Stimulated activated CD8-positive, alpha-beta memory T cell treated with anti-CD3 and anti-CD28 coated beads, Interleukin-15, amount 100 ng/mL, for 24 hours (primary cell): ENCODE measurements at places on chromosomes 13 and 19.
A peak's percentile ranks its signal among the peaks of the same experiment; 100 is the strongest.

GRCh38 chr13:26585136-26585535 is 27.7 kb downstream of the WASF3 start:
- no peak for DNase-seq

- DNase-seq: no peak
Measured at GRCh38 chr13:85277748-85278147, 521.5 kb downstream of the SLITRK6 start.

DNA sequence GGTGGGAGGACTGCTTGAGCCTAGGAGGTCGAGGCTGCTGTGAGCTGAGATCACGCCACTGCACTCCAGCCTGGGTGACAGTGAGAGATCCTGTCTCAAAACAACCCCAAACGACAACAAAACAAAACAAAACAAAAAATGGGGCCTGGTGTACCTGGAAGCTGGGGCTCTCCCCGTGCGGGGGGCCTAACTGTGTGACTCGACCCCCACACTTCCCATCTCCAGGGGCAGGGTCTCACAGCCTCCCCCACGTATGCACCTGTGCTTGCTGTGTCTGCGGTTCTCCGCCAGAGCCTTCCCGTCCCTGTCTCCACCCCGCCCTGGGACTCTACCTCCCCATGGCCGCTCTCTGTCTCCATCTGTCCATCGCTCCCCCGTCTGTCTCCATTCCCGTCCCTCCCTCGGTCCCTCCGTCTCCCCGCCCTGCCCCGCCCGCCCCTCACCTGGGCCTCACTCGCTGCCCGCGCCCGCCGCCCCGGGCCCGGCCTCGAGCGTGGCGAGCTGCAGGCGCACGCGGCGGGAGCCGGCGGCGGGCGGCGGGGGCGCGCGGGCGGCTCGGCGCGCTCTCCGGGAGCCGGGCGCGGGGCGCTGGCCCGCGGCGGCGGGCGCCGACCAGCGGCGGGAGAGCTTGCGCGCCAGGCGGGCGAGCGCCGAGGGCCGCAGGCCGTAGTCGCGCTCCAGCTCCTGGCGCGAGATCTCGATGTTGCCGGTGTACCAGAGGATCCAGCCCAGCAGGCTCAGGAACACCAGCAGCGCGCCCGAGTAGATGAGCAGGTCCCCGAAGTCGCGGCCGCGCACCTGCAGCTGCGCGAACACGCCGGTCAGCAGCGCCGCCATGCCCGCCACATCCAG is 587 bp downstream of the TMEM238 start:
- DNase-seq: no peak

GRCh38 chr19:11261971-11262839 is at the start of gene DOCK6:
Gene DOCK6, minus strand, starts transcription at chr19:11262524. Its CDS starts 84 bp downstream, at chr19:11262440.
- no peak for DNase-seq

DNA sequence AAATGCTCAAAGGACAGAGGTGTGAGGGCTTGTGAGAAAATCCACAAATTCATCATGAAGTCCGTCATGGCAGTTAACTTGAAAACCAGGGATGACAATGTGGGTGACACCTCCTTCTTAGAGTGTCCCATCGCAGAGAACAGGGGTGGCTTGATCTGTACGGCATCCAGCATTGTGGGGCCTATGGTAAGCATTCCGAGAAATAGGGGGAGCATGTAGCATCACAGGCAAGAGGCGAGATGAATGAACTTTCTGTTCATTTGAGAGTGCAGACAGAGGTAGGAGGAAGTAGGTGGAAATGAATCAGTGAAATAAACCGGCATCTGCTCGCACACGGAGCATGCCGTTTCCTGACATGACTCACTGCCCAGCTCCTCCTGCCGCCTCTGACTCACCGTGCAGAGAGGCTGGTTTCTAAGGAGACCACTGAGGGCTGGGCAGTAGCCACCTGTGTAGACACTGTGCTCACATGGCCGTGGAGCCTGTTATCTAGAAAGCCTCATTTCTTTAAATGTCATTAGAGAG is 339.0 kb downstream of the RFC3 start:
- no peak for DNase-seq

GRCh38 chr13:45280751-45281634 is 60.0 kb downstream of the TPT1 start:
- peak; percentile 16 for DNase-seq

DNA sequence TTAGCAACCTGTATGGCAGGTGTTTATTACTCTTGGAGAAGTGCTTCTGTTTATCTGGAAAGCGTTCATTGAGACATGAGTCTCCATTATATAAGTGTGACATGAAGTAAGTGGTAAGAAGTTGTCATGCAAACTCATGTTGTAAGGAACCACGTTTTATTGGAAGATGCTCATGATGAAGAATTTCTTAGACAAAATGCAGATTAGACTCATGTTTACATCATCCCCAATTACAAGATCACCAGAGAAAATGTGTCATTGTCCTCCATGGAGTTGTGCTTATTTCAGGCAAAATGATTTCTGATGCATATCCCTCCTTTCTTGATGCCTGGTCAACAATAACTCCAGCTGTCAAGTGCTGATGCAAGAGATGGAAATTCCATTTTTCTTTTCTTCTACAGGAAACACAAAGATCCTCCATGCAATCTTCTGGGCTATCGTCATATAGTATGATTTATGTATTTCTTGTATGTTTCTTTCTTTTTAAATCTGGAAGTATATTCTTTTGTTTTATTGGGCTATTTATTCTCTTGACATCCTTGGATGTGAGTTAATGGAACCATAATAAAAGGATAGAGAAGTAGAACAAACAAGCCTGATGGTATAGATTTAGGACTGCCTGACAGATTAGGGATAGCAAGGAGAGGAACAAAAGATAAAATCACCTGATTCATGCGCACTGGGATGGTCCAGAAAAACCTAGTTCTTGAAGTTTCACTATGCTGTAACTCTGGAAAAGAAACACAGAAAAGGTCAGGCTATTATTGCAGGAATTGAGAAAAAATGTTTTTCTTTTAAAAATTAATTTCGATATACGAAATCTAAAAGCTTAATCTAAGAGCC is 50.7 kb upstream of the DIAPH3 start:
- DNase-seq: no peak

GRCh38 chr13:110453797-110454196 is 107.7 kb downstream of the RAB20 start:
- DNase-seq: no peak

- no peak for DNase-seq
Measured at GRCh38 chr13:74597526-74597925, 463.3 kb upstream of the KLF12 start.

DNA sequence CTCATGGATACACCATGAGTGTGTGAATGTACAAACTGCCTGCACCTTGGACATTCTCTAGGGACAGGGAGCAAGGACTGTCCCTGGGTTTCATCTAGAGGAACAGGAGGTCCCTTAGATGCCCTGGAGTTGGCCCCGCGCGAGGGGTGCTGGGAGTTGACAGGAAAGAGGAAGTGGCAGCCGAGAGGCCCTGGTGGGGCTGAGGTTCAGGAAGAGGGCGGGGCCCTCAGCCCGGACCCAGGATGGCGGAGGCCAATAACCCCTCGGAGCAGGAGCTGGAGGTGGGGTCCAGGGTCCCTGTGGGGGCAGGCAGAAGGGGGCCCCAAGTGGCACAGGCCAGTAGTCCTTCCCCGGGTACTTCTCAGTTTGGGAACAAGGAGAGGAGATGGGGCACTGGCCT is 6.9 kb downstream of the PKN1 start:
- peak; percentile 59 for DNase-seq

GRCh38 chr19:39738814-39739213 is 985 bp upstream of the CLC start:
- DNase-seq: no peak

- no peak for DNase-seq
Measured at GRCh38 chr13:105997581-105998550, 537.6 kb downstream of the EFNB2 start.

DNA sequence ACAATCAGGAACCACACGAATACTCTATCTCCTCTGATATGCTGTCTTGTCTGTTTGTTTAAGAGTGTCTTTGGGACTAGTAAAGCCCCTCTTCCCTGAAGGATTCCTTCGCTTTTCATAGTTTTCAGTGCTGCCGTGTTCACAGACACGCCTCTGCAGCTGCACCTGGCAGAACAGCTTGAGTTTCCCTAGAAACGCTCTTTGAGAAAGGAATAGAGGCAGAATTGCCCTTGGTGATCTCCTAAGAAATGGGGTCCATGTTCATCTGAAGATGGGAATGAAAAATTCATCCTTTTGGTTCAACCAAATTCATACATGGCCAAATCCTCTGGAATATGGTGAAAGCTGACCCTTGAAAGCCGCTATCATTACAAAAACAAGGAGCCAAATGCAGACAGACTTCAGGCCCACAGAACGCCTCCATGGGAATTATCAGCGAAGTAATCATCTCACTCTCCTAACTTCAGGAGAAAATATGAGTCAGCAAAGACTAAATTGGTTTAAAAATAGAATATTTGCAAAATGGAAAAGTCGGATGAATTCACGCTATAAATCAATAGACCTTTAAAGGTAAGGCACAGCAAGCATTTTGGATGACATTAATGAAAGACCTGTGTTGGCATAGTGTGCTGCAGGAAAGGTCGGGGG is 5.5 kb downstream of the SACS start:
- no peak for DNase-seq

DNA sequence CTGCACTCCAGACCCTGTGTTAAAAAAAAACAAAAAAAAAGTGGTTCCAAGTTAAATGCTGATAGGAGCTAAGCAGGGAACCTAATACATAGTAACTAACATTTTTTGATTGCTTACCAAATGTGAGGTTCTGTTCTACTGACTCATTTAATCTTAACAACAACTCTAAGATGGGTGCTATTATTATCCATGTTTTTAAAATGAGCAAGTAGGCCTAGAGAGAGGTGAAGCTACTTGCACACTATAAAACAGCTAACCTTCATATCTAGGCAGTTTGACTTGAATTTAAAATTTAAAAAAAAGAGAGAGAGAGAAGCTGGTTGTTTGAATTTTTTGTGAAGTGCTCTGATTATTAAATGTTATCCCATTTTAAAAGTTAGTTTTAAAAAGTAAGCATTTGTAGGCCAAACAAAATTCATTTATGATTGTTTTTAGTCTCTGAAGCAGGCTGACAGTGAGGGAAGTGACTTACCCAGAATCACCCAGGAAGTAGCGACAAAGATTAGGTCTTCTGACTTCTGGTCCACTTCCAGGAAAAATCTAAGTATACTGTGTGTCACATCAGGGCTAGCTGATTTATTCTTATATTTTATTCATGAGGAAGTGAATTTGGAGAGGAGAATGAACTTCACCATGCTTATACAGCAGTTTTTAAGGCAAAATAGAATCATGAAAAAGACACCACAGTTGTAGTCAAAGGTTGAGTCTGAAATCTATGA is 2.4 kb downstream of the SIGLECL1 start:
- no peak for DNase-seq

- no peak for DNase-seq
Measured at GRCh38 chr13:34779171-34779570, 162.9 kb upstream of the NBEA start.

DNA sequence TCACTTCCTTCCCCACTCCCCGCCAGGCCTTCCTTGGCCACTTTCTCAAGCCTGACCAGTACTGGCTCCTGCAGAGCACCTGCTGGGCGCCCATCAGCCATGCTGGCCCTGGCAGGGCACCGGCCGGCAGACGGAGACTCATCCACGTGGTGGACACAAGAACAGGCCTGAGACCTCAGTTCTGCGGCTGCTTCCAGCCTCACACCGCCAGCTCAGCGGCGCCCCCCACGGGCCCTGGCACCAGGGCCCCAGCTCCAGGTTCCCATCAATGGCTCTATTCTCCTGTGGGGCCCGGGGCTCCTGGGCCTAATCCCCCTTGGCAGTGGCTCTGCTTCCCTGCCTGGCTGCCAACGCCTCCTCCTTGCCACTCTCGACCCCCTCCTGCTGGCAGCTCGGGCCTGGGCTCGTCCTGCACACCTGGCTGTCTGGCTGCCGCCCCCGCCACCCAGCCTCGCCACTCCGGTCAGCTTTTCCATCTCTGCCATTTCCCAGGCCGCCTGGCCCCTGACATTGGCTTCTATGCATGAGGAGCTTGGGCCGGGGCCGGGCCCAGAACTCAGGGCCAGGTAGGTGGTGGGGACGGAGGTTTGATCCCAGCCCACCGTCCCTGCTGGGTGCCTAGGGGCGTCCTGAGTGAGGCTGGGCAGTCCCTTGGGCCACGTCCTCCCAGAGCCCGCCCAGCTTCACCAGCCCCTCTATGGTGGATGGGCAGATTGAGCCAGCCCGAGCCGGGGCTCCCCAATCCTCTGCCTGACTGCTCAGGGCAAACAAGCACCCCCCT is 6.2 kb downstream of the NDUFA11 start:
- DNase-seq: no peak

DNA sequence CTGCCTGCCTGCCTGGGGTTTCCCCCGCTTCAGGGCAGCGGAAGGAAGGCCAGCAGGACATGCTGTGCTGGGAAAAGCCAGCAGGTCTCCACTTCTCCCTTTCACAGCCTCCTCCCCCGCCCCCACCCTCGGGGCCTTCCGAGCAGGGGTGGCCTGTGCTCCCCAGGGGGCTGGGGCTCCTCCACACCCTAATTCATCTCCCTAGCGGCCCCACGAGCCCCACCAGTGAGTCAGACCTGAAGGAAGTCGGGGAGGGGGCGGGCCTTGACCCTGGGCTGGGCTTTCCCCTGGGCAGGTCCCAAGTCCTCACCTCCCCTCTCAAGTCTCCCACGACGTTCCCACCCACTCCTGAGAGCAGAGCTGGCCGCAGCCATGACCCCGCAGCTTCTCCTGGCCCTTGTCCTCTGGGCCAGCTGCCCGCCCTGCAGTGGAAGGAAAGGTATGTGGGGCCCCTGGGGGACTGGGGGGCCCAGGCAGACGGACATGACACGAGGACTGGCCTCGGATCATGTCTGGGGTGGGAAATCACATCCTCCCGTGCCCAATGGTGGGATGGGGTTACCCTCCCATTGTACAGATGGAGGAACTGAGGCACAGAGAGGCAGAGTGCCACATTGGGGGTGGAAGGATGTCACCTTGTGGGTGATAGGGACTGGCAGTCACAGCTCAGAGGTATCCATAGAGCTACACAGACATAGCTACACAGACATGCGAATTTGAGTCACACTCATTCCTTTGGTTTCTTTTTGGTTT is at the start of gene EBI3:
TSS of gene EBI3 (plus strand) at position 345 of the 753 bp plus-strand sequence. CDS start at position 373, 28 bp downstream.
- no peak for DNase-seq

DNA sequence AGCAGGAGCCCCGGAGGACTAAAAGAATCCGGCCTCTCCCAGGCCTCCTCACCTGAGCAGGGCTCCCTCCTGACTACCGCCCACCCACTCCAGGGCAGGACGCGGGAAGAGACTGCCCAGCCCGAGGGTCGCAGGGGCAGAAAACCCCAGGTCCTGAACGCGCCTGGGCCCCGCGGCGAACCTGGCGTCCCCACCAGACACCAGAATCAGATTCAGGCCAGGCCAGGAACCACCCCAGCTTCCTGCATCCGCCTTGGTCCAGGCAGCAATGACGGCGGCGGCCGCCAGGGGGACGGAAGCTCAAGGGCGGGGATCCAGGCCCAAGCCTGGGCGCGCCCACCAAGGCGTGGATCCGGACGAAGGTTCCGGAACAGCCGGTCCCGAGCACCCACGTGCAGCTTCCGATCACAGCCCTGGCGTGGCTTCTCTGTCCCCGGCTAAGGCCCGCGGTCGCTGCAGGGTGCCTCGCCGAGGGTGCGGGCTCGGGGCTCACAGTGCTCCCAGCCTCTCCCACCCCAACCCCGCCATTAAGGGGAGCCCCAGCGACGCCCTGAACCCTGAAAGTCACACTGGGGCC is 3.6 kb downstream of the LGALS7 start:
- DNase-seq: peak; percentile 75

- no peak for DNase-seq
Measured at GRCh38 chr19:10011974-10012373, 1.3 kb upstream of the RDH8 start.
